ENCODE measurements at places on chromosomes 7 and 10. TPM values are rescaled to one million over a fixed set of nuclear protein-coding genes. Genes with fewer than 3 reads are reported as not detected.

FIGNL1 gene
- total RNA-seq: 51.8 TPM

PHKG1 gene
- not detected for total RNA-seq

SRRM3 gene
- 3.8 TPM for total RNA-seq

DYNC1I1 gene
- total RNA-seq: 6.5 TPM

SLC13A1 gene
- total RNA-seq: not detected

OR6V1 gene
- total RNA-seq: not detected

IGF2BP3 gene
- total RNA-seq: 110 TPM

PPRC1 gene
- total RNA-seq: 14.7 TPM

EGR2 gene
- total RNA-seq: 1.1 TPM

GSTO2 gene
- not detected for total RNA-seq

GRCh38 chr10:72292223-72292691 is 18.5 kb downstream of the DDIT4 start:
- DNase-seq: peak; percentile 3

DNA sequence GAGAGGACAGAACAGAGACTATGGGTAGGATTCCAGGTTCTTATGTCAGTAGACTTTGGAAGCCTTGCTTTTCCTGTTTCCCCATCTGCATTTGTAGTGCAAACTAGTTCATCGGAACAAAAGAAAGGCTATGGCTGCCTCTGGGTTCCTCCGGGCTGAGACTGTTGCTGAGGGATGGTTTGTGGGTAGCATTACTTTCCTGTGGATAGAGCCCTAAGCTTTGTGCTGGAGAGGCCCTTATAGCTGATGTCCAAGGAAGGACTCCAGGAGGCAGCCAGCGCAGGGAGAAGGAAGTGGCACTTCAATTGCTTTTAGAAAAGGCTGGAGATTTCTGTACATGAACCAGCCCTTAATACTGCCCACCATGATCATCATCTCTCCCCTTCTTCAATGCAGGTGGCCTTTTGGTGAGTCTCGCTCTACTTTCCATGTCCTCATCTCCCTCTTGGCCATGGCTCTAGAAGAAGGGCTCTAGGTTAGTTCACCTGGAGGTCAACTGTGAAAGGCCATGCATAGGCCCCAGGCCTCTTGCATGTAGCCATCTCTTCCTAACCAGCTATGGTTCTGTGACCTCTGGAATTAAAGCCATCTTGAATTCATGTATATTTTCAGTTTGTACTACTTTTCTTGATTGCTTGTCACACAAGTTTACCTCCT is 15.4 kb downstream of the MXI1 start:
- DNase-seq: no peak

DNA sequence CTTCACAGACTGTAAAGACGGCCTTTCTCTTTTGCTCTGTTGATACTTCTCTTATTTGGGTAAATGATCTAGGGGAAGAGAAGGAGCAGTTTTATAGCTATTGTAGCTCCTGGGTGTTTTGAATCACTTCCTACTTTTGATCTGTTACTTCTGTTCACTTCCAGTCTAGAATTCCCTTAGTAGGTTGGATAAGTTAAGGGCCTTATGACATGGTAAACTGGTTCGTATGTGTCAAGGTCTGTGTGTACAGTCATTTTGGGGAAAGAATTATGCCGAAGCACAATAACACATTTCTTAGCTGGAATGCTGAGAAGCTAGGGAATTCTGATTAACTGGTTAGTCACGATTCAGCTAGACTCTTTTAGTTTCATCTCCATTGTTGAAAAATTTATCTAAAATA is 8.1 kb downstream of the DENND10 start:
- DNase-seq: no peak

- DNase-seq: peak; percentile 77
Measured at GRCh38 chr7:26090927-26091519, 61.0 kb upstream of the NFE2L3 start.

- no peak for DNase-seq
Measured at GRCh38 chr7:8134089-8134733, 127.8 kb downstream of the ICA1 start.

- no peak for DNase-seq
Measured at GRCh38 chr10:50456719-50457118, 167.0 kb downstream of the SGMS1 start.

DNA sequence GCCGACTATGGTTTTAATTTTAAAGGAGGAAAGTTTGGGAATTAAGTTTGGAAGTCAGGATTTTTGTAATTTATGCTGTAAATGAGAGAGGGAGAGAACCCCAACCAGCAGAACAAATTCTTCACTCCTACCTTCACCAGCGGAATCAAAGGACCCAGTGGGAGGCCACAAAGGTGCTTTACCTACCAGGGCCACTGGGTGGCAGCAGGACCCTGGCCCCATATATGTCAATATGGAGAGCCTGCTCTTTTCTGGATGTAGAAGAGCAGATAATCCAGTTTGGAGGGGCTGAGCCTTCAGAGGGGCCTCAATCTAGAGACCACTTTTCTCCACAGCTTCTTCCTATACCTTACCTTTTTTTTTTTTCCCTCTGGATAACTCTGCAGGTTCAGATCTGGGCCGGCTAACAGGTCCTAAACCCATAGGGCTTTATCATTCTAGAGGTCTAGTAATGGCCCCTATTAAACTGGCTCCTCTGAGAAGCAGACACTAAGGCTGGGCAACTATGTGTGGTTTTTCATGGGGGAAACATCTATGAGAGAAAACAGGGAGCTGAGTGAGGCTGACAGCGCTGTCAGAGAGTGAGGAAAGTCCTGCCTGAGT is 8.5 kb upstream of the SCD start:
- DNase-seq: peak; percentile 41

DNA sequence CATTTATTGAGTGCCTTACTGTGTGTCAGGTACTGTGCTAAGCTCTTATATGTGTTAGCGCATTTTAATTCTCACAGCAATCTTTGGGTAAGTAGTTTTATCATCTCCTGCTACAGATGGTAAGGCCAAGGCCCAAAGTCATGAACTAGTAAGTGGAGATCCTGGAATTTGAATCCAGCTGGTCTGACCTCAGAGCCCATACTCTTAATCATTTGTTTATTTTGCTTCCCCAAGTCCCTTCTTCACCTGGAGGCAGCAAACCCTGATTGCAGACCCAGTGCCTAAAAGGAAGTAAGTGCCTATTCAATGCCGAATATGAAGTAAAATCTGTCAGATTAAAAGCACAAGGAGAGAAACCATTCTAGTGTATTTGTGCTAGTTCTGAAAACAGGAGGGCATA is 182.9 kb upstream of the TCF7L2 start:
- DNase-seq: peak; percentile 59

GRCh38 chr10:96560966-96561887 is 25.6 kb downstream of the TM9SF3 start:
- no peak for DNase-seq

DNA sequence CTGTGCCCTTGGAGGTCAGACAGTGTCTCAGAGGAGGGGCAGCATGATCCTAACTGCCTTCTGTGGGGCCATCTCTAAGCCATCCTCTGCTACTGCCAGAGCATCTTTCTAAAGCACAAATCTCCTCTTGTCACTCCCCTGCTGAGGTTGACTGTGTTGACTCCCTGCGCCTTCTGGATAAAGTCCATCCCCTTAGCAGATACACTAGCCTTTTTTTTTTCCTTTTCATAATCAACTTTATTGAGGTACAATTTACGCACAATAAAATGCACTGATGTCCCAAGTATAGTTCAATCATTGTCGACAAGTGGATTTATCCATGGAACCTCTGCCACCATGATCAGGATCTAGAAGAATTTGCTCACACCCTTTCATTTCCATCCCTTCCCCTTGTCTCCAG is 150.1 kb downstream of the SPAG6 start:
- DNase-seq: no peak

DNA sequence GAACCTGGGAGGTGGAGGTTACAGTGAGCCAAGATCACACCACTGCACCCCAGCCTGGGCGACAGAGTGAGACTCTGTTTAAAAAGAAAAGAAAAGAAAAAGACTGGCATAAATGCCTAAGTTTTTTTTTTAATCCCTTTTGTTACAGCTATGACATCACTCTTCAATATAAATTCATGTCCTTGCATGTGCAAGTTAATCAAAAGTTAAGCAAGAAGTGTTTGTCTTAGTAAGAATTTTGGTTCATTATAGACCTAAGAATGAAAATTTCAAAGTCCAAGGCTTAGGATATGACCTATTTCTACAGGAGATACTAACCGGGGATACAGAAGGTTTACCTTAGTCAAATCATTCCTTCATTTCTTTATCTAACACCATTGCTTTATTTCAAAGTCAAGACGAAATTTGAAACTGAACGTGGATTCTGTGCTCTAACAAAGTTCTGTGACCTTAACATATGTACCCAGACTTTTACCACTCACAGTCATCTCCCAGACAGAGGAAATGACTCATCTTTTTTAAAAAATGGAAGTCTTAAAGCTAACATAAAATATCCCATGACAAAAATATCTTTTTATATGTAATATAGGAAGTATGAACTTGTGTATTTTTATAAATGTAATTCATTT is 29.3 kb upstream of the ITGB8 start:
- peak; percentile 56 for DNase-seq

DNA sequence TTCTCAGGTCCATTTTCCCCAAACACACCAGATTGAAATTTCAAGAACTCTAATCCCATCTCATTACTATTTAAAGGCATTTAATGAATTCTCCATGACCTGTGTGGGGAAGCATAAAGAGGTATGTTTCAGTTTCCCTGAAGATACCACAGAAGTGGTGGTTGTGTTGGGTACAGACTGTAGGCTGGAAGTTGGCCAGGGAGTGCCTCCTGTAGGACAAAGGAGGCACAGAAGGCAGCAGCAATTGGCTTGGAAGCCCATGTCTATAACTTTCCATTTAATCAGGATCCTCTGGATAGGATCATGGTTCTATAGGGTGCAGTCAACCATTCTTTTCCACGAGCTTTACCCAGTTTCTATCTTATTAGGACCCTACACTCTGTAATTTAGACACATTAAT is 8.6 kb upstream of the BET1 start:
- no peak for DNase-seq

DNA sequence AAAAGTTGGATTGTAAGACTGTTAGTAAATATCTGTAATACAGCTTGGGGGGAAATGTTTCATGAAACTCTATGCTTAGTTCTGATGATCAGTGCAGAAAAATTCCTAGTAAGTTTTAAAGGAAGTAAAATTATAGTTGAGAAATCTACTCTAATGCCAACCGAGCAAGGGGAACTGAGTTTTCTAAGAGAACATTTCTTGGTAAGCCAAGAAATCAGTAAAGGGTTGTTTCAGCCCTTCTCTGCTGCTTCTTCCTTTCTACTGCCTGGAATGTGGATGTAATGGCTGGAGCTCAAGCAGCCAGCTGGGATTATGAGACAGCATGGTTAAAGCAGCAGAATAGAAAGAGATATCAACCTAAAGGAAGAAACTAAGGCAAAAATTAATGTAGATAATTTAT is 15.9 kb upstream of the AKR1B1 start:
- DNase-seq: no peak

- DNase-seq: no peak
Measured at GRCh38 chr10:5453749-5454489, 41.6 kb downstream of the NET1 start.

DNA sequence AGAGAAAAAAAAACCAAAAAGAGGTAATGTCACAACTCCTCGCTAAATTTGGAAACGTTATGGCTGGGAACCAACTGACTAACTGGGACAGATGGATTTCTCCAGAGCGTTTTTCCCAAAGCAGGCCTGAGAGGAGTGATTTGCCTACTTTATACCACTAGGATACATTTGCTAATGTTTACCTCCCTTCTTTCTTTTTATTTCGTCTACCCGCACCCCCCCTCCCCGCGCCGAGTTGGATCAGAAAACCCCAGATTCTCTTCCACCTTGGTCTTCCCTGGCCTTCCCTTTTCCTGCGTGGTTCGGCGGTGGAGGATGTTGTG is 7.2 kb downstream of the CPA2 start:
- DNase-seq: no peak

DNA sequence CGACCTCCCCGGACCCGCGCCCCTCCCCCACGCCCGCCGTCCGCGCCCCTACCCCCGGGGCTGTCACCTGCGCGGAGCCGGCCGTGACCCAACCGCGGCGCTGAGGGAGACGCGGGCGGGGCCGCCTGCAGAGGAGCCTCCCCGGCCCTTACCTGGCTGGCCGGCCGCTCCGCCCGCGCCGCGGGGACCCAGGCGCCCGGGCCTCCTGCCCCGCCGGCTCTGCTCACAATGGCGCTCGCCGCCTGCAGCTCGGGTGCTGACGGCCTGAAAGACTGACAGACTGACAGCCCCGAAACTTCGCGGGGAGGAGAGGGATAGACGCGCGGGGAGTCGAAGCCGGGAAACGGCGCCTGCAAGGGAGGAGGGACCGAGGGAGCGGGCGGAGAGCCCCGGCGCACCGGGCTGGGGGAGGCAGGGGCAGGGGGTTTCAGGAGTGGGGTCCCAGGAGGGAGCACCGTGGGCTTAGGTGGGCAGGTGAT is 393 bp downstream of the ZNF467 start:
- no peak for DNase-seq

DNA sequence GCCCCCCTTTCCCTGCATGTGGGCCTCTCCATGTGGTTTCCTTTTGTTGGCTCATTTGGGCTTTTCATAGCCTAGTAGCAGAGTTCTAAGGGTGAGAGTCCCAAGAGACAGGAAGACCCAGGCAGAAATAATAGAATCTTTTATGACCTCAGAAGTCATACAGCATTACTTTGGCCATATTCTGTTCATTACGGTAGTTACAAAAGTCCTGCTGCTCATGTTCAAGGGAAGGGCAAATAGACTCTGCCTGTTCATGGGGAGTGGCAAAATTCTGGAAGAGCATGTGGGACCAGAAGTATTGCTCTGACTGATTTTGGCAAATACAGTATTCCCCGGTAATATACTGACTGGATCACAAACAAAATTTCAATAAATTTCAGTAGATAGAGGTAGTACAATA is 910.3 kb downstream of the LRMDA start:
- DNase-seq: no peak

- no peak for DNase-seq
Measured at GRCh38 chr7:45080958-45081669, 7.7 kb downstream of the NACAD start.

DNA sequence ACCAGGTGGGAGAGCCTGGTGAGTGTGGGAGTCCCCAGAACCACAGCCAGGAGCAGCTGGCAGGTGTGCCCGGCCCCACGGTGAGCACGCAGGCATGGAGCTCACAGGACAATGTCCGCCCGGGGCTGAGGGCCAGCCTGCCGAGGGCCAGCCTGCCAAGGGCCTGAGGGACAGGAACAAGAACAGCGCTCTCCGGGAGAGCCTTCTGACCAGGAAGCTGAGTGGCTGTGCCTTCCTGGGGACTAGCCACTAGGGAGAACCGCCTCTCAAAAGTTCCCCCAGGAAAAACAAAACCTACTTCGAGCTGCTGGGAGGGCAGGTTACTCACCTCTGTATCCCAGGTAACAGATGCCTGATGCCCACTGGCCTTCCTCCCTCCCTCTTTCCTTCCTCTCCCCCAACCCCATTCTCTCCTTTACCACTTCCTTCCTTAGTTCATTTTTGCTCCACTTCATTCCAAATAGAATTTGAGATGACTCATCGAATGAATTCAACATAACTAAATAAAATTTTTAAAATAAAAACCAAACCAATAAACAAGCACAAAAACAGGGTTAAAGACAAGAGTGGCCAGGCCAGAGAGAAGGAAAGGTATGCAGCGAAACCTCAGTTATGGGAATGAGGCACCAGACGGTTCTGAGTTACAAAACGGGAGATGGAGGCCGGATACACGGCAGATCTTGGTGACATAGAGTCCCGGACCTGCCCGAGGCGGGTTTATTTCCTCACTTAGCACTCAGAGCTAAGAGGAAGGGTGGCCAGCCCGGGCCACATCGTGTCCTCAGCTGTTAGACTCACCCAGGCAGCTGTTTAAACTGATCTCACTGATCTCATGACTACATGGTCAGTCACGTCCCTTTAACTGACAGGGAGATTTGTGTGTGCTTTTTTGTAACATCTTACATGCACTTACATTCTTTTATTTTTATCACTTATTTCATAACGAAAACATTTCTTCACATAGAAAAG is 128.5 kb downstream of the TNS3 start:
- DNase-seq: peak; percentile 95

GRCh38 chr7:53520841-53521240 is 485.4 kb downstream of the POM121L12 start:
- DNase-seq: no peak
